MCF 10A (cell line): ENCODE measurements at places on chromosomes 1 and 21.

GRCh38 chr1:152735648-152736047, 22.2 kb upstream of the KPRP start:
- peak; percentile 60 for DNase-seq

DNA sequence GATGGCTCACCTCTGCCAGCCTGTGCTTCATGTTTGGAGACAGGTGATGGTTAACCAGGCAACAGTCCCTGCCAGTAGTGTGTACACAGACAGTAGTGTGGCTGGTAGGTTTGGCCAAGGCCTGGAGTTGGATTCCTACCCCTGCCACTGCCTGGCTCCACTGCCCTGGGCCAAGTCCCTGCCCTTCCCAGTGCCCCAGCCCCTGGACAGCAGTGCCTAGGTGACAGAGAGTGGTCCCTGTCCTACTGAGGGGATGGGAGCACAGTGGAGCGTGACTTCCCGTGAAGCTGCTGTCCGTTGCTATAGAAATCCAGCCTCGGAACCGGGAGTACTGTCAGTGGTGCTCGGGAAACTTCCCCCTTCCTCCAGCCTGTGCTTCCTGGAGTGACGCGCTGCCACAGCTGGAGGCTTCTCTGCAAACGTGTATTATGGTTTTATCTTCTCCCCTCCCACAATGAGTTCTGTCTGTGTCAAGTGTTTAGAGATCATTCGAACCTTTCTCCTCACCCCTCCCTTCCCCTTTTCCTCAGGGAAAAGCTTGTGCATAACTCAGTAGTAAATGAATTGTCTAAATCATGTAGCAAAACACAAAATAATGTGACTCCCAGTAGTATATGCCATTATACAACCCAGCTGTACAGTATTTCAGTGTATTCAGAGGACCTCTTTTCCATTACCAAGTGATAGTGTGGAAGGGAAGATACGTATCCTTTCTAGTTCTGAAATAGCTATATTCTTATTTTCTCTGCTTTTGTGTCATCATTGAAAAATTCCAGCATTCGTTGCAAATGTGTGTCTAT, 73.4 kb downstream of the GALNT2 start:
- no peak for DNase-seq

DNA sequence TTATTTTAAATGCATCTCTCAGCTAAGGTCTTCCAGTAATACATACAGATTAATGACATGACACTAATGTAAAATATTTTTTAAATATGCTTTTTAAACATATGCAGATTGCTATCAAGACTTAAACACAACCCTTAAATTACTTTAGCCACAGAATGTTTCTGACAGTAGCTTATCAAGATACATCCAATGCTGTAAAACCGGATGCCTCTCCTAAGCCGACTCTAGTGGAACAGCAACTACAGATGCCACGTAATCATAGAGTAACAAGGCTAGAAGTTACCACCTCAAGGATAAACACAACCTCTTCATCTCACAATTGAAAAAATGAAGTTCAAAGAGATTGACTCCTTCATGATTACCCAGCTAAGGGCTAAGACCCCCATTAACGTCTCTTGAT, 68.4 kb downstream of the ZZZ3 start:
- no peak for DNase-seq

GRCh38 chr1:197127246-197127912, 19.1 kb downstream of the ASPM start:
- DNase-seq, result no peak

DNA sequence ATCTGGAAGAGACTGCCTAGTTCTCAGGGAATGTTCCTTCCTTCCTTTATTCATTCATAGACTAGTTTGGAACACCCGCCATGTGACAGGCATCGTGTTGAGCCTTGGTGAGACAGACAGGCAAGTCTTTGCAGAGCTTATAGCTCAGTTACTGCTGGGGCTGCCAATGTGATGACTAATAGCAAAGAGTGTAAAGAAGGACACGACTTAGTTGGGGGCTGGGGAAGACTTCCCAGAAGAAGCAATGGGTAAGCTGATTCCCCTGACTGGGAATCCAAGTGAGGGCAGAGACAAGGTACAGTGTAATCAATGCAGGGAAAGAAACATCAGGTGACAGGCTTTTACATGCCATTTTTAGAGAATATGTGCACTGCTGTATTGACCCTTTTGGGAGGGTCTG, 51.2 kb downstream of the TENT5C start:
- DNase-seq, result peak; percentile 89

- DNase-seq, result no peak
Measured at GRCh38 chr1:112307930-112308591, 88.0 kb upstream of the CTTNBP2NL start.
